ENCODE measurements at places on chromosomes 1 and 21.

- no peak for DNase-seq
Measured at GRCh38 chr1:202848191-202848542, 37.4 kb downstream of the PCAT6 start.

GRCh38 chr1:101920577-101920976, 76.1 kb downstream of the OLFM3 start:
- no peak for DNase-seq

DNA sequence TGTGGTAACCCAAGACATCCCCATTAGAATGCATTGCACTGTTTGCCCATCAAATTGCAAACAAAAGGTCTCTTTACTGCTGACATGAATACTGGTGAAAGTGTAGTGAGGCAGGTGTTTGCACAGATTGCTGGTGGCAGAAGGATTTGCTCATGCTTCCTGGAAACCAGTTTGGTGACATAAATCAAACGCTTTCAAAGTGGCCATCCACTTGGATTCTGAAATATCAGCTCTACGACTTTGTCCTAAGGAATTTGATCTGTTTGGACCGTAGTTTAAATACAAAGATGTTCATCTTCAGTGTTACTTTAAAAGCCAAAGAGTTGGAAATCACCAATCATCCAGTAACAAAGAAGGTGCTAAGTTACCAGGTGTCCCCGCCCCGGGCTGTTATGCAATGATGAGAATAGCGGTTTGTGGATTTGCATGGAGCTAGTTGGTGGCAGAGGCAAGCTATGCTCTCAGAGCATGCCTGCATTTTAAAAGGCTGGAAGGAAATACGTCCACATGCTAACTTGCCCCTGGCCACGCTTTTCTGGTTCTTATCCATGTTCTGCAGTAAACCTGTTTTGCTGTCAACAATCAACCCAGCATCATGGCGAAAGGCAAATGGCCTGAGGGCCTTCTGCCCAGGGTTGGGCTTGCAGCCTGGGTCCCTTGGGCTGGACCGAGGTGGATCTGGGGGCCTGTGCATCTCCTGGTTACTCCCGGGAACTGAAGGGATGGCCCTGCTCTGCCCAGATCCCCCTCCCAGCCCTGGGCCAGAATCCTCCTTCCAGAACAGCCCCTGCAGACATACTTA, 49.2 kb downstream of the UMODL1 start:
- peak; percentile 85 for DNase-seq

DNA sequence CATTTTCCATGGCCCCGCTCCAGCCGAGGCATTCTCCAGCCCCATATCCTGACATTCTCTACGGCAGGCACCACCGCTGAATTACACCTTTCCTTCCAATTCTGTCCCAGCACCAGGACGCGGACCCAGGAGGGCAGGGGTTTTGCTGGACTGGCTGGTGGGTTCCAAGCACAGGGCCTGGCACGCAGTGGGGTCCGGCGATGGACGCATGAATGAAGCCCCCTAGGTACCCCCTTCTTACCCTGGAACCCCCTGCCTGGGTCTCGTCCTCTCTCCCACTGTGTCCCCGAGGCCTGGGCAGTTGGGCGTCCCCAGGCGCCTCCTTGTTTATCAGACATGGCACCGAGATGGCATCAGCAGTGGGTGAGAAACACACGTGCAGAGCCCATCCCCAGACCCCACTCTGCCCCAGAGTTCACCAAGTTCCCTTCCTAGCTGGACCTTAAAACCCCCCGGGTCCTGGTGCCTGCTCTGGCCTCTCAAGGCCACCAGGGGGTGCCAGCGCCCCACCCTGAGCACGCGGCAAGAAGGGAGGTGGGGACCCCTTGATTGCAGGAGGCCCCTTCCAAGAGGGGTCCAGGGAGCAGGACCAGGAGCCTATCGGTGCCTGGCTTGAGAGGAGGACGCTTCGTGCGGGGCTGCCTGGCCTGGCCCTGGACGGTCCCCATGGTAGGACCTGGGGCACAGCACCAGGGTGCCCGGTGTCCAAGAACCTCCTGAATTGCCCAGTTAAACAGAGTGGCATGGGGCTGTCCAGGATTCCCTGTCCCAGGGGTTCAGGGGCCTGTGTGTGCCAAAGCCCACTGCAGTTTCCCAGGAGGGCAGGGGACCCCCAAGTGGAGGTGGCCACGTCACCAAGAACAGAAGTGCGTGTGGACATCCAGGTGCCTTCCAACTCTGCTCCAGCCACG, 46.1 kb downstream of the MEGF6 start:
- no peak for DNase-seq

DNA sequence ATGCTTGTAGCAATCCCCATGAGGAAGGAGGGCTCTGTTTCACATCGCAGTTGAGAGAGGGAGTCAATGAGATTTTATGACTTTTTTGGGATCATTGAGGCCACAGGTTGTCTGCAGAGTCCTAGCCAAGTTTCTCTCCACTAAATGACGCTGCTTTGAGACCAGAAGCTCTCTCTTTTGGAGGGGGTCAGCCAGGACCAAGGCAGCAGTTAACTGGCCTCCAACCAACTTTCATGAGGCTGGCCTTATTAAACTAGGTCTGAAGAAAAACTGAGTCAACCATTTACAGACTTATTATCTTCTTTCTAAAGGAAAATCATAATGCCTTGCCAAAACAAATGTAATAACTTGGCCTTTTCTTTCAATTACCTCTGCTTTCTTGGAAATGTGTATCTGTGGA, 8.6 kb downstream of the WLS start:
- DNase-seq: no peak

DNA sequence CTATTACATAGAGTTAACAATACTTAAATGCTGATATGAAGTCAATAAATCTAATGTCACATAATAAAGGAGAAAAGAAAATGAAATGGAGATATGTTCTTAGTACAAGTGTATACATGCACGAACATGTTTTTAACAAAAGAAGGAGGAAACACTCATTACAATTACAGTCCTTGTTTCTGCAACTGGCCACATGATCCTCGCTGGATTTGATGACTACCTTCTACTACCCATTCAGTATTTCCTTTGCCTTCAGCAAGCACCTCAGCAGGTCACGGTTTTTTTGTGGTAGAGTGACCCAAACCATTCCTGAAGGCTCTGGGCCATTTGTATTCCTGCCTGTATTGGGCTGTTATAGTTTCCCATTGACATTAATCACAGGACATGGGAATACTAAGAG, 172.8 kb upstream of the CXADR start:
- DNase-seq: no peak

- no peak for DNase-seq
Measured at GRCh38 chr1:193771596-193771995, 585.2 kb upstream of the B3GALT2 start.

- no peak for DNase-seq
Measured at GRCh38 chr1:224433701-224434672, 610 bp downstream of the WDR26 start.

DNA sequence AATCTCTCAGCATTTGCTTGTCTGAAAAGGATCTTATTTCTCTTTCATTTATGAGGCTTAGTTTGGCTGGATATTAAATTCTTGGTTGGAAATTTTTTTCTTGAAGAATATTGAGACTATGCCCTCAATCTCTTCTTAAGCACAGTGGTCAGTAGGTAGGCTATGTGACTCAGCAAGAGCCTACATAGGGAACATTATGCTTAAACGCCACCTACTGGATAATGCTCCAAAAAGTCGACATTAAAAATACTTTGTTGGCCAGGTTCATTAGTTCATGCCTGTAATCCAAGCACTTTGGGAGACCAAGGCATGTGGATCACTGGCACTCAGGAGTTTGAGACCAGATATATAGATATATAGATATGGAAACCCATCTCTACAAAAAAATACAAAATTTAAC, 678.0 kb upstream of the USP24 start:
- DNase-seq: peak; percentile 18

- no peak for DNase-seq
Measured at GRCh38 chr1:208691012-208691411, 446.8 kb upstream of the PLXNA2 start.

- DNase-seq: no peak
Measured at GRCh38 chr1:170261669-170262068, 115.9 kb downstream of the NTMT2 start.

- DNase-seq: no peak
Measured at GRCh38 chr1:61361931-61362330, 279.6 kb downstream of the NFIA start.

DNA sequence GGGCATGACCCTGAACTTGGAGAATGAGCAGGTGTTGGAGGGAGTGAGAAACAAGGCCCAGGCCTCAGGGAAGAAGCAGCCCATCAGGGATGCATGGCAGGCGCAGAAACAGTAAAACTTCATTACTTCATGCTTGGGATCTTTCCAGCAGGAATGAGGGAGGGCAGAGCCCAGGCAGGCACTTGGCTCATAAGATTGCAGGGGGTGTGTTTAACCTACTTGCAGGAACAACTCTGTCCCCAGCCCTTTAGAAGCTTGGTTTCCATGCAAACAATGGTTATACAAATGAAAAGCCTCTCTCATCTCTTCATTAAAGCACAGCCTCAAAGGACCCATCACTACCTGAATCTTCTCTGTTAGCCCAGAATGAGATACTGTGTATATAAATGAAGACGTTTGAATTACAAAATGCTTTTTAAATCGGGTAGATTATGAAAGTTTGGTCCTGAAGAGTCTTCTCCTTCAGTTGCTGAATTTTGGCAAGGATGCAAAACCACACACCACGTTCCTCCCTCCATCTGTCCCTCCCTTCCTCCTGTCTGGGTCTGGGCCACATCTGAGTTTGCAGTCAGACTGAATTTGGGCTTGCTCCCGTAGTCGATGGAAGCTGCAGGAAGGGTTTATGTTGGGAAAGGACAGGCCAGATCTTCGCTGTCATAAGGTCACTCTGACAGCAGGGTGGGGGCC, 154.4 kb upstream of the KLHDC7A start:
- peak; percentile 3 for DNase-seq

GRCh38 chr1:26164036-26164860, 4.5 kb downstream of the C1orf232 start:
- no peak for DNase-seq

DNA sequence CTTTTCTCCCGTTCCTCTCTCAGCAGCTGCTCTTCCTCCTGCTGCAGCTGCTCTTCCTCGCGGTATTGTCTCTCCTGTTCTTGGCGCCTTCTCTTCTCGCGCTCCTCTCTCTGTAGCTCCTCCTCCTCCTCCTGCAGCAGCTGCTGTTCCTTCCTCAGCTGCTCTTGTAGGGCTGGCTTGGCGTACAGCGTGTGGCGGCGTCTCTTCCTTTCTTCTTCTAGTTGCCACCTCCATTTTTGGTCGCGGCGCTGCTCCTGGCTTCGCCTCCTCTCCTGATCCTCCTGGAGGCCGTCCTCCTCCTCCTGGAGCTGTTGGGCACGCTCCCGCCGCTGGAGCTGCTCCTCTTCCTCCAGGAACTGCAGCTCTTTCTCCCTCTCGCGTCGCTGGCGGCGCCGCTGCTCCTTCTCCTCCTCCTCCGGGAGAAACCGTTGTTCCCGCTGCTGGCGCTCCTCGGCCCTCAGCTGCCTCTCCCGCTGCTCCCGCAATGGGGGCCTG, 4.8 kb downstream of the TCHH start:
- DNase-seq: no peak

Measured in LNCaP clone FGC (cell line).